D721Med (cell line): ENCODE measurements at places on chromosomes 6 and 20.
A peak's percentile ranks its signal among the peaks of the same experiment; 100 is the strongest.

- no peak for DNase-seq
These were observed 67.7 kb upstream of the GCM1 start for GRCh38 chr6:53216301-53216700.

- no peak for DNase-seq
These were observed 15.5 kb upstream of the TMEM181 start for GRCh38 chr6:158544428-158544827.

DNA sequence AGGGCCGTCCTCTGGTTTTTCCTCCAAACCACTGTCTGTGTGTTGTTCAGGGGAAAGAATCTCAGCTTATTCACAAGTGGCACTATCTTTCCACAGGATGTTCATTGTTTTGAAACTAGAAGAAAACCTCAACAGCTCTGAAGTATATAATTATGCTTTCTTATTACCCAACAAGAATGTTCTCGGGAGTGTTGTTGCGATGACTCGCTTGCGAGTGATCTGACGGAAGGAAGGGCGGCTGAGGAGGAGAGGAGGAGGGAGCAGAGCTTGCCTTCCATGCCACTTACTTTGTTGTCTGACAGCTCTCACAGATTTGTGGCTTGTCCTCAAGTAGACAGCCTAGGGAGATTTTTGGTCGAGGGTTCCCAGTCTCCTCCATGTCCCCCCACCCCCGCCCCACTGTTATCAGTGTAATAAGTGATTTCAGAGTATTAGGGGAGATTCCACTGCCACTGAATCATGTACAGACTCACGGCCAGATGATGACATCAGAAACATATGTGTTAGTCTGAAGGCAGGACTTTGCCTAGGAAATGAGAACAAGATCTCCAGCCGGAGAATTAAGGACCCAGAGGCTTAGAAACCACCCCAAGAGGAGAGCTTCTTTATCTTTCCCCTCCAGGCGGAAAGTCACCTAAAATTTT is 80.7 kb upstream of the CCN6 start:
- no peak for DNase-seq

GRCh38 chr6:18931086-18931485 is 543.9 kb downstream of the RNF144B start:
- no peak for DNase-seq

GRCh38 chr6:33632558-33633039 is 11.5 kb downstream of the ITPR3 start:
- DNase-seq: peak; percentile 54

DNA sequence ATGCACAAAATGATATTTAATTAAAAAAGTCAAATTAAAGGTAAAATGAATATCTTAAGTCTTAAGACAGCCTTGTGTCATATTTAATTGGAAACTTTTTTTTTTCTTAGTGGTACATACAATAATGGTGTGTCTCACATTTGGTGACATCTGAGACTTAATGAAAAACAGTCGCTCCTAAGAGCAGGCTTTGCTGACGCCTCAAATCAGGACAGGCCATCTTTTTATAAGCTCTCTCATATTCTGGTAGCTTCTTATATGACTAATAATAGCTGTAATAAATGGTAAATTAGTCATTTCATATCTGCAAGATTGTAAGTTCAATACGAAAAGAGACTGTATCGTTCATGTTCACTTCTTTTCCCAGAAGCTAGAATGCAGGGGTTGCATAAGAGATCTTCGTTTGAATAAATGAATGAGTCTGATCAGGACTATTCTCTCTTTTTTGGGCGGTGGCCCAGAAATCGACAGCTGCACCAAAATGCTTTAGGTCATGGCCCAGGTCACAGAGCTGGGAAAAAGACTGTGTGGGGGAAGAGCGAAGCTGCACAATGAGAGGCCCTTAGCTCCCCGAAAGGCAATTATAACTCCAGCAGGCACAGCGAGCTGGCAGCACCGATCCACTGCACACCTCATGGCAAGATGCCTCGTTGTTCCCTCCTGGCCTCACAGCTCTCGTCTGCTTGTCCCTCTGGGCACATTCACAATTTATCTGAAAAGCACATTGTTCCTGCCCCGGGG is 69.4 kb downstream of the NRN1 start:
- DNase-seq: no peak

DNA sequence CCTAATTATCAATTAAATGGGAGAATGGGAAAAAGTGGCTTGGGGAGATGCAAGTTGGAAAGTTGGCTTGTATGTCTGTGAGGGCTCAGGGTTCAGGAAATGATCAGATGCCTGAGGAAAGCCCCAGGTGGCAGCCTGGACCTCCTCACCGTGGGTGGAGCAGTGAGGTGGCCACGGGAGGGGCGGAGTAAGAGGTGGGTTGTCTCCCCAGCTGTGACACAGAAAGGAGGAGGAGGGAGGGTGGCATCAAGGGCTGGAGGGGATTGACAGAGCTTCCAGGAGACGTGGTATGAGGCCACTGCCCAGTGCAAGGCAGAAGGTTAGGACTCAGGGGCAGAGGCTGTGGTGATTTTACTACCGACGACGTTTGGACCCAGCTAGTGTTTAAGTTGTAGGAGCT is 672.2 kb downstream of the PRKN start:
- no peak for DNase-seq
